A549 treated with DMSO at 1 μM for 4 hours (cell line): ENCODE measurements at places on chromosomes 6 and 20. TPM values are rescaled to one million over a fixed set of nuclear protein-coding genes. Genes with fewer than 3 reads are reported as not detected.

Gene OOEP
- total RNA-seq: not detected in 5 replicates

Gene C6orf141
- total RNA-seq: 21.2 to 29.9 TPM (median 24.9 TPM) in 5 replicates

Gene FERMT1
- total RNA-seq: 18.0 to 23.1 TPM (median 18.5 TPM) in 5 replicates

Gene CTAGE9
- not detected in 5 replicates for total RNA-seq

Gene RBL1
- 9.3 to 12.6 TPM (median 11.5 TPM) in 5 replicates for total RNA-seq

Gene ADAM33
- total RNA-seq: 0.05 to 0.06 TPM (median 0.05 TPM) in 3 of 5 replicates, not detected in the others

Gene HCRTR2
- not detected in 5 replicates for total RNA-seq

Gene PGC
- total RNA-seq: not detected in 5 replicates

Gene KCNK16
- not detected in 5 replicates for total RNA-seq

Gene LCA5
- total RNA-seq: 0.59 to 1.3 TPM (median 1.0 TPM) in 5 replicates

Gene C4A
- 1.00 to 1.6 TPM (median 1.2 TPM) in 5 replicates for total RNA-seq

Gene SPATA2
- 8.0 to 9.6 TPM (median 8.6 TPM) in 5 replicates for total RNA-seq

Gene ECT2L
- total RNA-seq: not detected in 5 replicates

Gene GSTA3
- not detected in 5 replicates for total RNA-seq

Gene APOM
- total RNA-seq: 2.8 to 3.8 TPM (median 3.2 TPM) in 5 replicates

Gene CFAP206
- total RNA-seq: 0.47 to 0.93 TPM (median 0.56 TPM) in 5 replicates

Gene FRS3
- total RNA-seq: 1.9 to 2.7 TPM (median 2.5 TPM) in 5 replicates

Gene PSMB9
- total RNA-seq: 16.5 to 22.1 TPM (median 17.2 TPM) in 5 replicates

Gene BPIFB1
- 0.12 to 0.14 TPM in 2 of 5 replicates, not detected in the others for total RNA-seq

Gene OTOR
- total RNA-seq: not detected in 5 replicates

Gene THBS2
- 0.01 to 0.17 TPM in 2 of 5 replicates, not detected in the others for total RNA-seq

Gene RUNX2
- total RNA-seq: 1.0 to 1.4 TPM (median 1.1 TPM) in 5 replicates

Gene FOXS1
- total RNA-seq: 0.55 to 1.6 TPM (median 1.1 TPM) in 5 replicates

Gene WFDC9
- total RNA-seq: not detected in 5 replicates

Gene ZNF334
- total RNA-seq: not detected in 5 replicates

Gene HLA-DMB
- total RNA-seq: 1.2 to 2.3 TPM (median 1.7 TPM) in 5 replicates

Gene CEP85L
- total RNA-seq: 1.5 to 2.9 TPM (median 2.5 TPM) in 5 replicates

Gene SLC17A1
- 0.06 TPM in 2 of 5 replicates, not detected in the others for total RNA-seq

Gene MRPS18B
- 69.1 to 95.9 TPM (median 73.8 TPM) in 5 replicates for total RNA-seq

Gene FAM83B
- total RNA-seq: 0.06 to 0.16 TPM (median 0.08 TPM) in 5 replicates

Gene ROMO1
- total RNA-seq: 323 to 402 TPM (median 335 TPM) in 5 replicates

Gene OPN5
- not detected in 5 replicates for total RNA-seq

Gene MC3R
- total RNA-seq: not detected in 5 replicates

Gene FAM209B
- 0.30 to 0.62 TPM (median 0.50 TPM) in 4 of 5 replicates, not detected in the other for total RNA-seq

Gene TRIM40
- not detected in 5 replicates for total RNA-seq

Gene MYB
- total RNA-seq: 0.63 to 1.0 TPM (median 0.74 TPM) in 5 replicates

Gene OR2H2
- total RNA-seq: not detected in 5 replicates

Gene TNNC2
- total RNA-seq: 0.31 TPM in 1 of 5 replicates, not detected in the others

Gene TREM2
- total RNA-seq: 0.09 TPM in 1 of 5 replicates, not detected in the others

Gene KIAA0408
- 5.9 to 7.1 TPM (median 6.5 TPM) in 5 replicates for total RNA-seq

Gene BLOC1S5
- 6.7 to 10.3 TPM (median 8.6 TPM) in 5 replicates for total RNA-seq

Gene SLC26A8
- total RNA-seq: not detected in 5 replicates

Gene PPP2R5D
- total RNA-seq: 25.2 to 30.8 TPM (median 27.0 TPM) in 5 replicates

Gene CYP39A1
- 0.05 to 0.28 TPM (median 0.10 TPM) in 4 of 5 replicates, not detected in the other for total RNA-seq

Gene TRMT6
- 32.2 to 35.2 TPM (median 33.1 TPM) in 5 replicates for total RNA-seq

Gene FAXC
- 6.3 to 8.8 TPM (median 6.8 TPM) in 5 replicates for total RNA-seq

Gene MYLK2
- total RNA-seq: 0.44 to 0.88 TPM (median 0.60 TPM) in 5 replicates

Gene CARMIL1
- total RNA-seq: 7.3 to 9.8 TPM (median 9.1 TPM) in 5 replicates

Gene MICAL1
- 8.8 to 14.0 TPM (median 13.5 TPM) in 5 replicates for total RNA-seq

Gene C6orf15
- not detected in 5 replicates for total RNA-seq

Gene PPP1R14C
- 0.53 to 1.4 TPM (median 0.78 TPM) in 5 replicates for total RNA-seq

Gene UCKL1
- total RNA-seq: 22.8 to 34.9 TPM (median 29.4 TPM) in 5 replicates

Gene PSMA7
- 500 to 593 TPM (median 554 TPM) in 5 replicates for total RNA-seq

Gene ULBP3
- total RNA-seq: 3.7 to 5.0 TPM (median 4.0 TPM) in 5 replicates
